Renal pelvis (tissue), 12 donors: ENCODE measurements at places on chromosomes 2 and 18. TPM values are rescaled to one million over a fixed set of nuclear protein-coding genes. Genes with fewer than 3 reads are reported as not detected.
A peak's percentile ranks its signal among the peaks of the same experiment; 100 is the strongest.

DNA sequence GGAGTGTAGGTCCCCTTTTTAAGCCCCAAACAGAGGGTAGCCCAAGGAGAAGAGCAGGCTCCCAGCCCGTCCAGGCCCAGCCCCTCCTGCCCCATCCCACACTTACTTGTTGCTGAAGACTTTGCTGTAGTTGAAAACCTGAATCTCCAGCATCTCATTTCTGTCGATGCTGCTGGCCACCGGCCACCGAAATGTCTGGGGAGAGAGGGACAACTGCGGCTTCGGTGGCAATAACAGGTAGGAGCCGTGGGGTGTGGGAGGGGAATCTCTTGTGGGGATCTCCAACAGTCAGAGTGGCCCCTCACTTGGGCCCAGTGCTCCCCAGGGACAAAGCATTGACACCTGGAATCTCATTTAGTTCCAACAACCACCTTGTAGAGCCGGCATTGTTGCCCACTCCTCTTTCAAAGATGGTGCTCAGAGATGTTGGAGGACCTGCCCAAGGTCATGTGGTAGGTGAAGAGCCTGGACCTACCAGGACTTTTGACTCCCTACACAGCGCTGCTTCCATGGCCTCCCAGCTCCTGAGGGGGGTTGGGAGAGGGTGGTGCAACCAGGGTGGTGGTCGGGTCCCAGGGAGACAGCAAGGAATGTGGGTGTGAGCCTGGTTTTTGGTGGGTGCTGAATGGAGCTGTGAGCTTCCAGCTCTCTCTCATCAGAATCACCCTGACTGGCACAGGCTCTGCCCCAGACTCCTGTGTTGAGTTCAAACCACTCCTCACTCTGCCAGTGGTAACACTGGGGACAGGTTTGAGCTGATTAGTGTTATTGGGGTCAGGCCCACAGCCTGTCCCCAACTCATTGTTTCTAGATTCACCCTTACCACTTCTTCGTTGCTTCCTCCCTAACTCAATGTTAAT, 50.0 kb upstream of the OTOF start:
- no peak for DNase-seq

- no peak for DNase-seq
Observed at GRCh38 chr18:43661570-43661969, 384.3 kb upstream of the SYT4 start.

DNA sequence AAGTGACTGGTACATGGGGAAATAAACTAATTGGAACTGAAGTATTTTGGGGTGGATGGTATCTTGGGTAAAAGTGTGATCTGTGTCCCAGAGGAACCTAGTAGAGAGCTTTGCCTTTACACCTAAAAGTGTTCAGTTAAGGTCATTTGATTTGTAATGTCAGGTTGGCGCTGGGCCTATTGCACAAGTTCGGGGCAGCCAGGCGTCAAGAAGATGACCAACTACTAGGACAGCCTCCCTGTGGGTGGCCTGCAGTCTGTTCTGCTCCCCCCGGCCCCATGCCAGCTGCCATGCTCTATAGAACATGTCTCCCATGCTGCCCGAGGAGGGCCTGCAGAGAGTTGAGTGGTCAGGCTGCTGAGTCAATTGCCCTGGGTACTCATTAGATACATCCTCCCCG, 10.1 kb downstream of the RRM2 start:
- DNase-seq, result no peak

DNA sequence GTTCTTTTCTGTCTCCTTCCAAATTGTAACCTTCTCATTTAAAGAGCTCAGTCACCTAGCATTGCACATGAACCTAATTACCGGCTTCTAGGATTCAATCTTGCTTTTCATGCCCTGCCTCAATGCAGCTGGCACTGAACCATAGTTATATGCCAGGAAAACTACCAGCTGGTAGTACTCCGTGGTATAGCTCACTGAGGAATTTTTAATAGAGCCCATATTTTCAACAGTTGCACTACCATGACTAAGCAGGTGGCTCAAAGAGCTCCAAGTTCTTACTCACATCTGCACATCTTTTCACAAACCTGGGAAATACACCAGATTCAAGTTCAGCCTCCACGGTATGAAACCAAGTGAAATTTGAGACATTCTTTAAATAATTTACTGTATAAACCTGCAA, 363.5 kb downstream of the GRB14 start:
- DNase-seq, result no peak

BCL2 gene
- polyA plus RNA-seq, result 19.8 TPM

DNA sequence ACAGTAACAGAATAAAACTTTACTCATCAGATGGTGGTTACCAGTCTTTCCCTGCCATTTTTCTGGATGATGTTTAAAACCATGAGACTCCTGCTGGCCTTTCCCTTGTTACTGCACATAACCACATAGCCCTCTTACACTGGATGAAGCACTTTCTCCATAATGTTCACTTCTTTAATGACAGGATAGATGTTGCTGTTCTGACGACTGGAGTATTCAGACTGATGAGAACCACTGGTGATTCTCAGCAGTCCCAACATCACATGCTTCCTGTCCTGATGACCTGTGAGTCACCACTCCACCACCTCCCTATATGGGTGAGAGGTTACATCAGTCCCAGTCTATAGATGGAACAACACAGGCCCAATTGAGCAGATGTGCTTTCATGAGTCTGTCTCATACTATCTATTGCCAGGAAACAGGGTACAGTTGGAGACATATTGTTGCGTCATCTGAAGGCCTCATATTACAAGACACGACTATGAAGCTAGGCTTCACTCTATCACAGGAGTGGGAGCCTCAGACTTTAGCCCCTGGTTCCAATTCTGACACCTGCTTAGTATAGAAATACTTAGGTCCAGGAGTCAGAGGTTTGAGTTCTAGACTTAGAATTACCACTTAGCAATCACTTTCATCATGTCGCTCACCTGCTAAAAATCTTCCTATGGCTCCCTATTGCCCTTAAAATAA, 145.7 kb upstream of the KLF7 start:
- DNase-seq, result no peak

GRCh38 chr2:182072861-182073260, 87.2 kb downstream of the PPP1R1C start:
- no peak for DNase-seq

RAX gene
- polyA plus RNA-seq, result not detected

- DNase-seq, result peak; percentile 26
Observed at GRCh38 chr2:233867993-233868532, at the start of gene MSL3B. MSL3B (minus strand) TSS chr2:233868386.

DNA sequence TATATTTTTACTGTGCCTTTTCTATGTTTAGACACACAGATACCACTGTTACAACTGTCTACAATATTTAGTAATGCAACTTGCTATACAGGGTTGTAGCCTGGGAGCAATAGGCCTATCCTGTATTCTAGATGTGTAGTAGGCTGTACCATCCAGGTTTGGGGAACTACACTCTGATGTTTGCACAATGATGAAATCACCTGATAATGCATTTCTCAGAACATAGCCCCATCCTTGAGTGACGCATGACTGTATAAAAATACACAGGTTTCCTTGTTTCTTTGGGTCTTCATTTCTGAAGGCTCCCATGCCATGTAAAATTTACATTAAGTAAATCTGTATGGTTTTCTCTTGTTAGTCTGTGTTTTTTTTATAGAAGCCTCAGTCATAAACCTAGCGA, 270.9 kb upstream of the SKOR2 start:
- DNase-seq, result no peak

DNA sequence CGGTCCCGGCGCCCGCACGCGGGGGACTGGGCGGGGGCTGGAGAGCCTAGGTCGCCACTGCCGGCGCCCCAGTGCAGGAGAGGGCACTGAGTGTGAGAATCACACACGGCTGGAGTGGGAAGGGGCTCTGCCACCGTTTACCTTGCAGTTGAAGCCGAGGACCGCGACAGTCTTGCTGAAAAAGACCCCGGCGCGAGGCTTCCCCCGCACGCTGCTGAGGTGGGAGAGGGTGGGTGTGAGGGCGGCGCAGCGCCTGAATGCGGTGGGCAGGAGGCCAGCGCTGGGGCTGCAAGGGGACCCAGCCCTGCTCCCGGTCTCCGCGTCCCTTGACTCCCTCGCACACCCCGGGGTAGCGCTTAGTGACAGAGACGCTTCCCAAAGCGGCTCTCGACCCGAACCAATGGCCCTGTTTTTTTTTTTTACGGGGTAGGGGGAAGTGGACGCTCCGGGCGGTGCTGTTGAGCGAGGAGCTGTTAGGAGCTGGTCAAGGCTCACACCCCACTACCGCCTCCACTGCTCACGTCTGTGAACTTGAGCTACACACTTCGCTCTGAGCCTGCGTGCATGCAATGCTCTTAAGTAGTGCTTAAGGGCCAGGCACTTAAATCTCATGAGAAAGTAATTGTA, 794 bp downstream of the NOTO start:
- DNase-seq, result no peak

GRCh38 chr2:144989579-144990270, 469.8 kb upstream of the ZEB2 start:
- no peak for DNase-seq

- no peak for DNase-seq
Observed at GRCh38 chr2:3277748-3278520, 99.7 kb downstream of the EIPR1 start.

DNA sequence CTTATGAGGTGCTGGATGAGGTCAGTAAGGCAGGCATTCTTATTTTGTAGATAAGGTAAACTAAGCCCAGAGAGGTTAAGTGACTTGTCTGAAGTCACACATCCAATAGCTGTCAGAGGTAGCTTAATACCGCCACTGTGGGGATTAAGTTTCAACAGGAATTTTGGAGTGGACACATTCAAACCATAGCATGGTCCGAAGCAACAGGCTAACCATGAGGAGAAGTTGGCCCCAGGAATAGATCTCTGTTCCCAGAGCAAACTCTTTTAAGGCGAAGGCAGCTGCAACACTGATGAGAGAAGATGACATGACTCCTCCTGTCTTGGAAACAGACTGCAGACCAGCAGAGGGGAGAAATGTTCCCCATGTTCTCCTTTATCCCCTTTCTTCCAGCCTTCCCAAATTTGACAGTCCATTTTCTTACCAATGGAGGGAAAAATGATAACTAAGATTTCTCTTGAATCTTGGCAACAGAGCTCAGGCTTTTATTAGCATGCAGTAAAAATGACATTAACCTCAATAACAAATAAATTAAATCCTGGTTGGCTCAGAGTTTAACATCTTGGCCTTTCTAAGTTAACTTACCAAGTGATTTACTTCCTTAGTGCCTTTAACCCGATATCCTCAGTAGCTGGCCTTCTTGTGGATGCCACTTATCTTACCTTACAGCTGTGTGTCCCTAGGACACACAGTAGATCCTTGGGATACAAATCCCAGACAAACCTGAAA, 67.9 kb upstream of the STPG4 start:
- no peak for DNase-seq

ADAM23 gene
- 5.1 TPM for polyA plus RNA-seq

- DNase-seq, result no peak
Observed at GRCh38 chr2:236136538-236136937, 31.6 kb downstream of the GBX2 start.

GRCh38 chr2:179602452-179602851, 259.0 kb downstream of the ZNF385B start:
- no peak for DNase-seq

- no peak for DNase-seq
Observed at GRCh38 chr2:17662723-17663122, 90.9 kb downstream of the SMC6 start.

GRCh38 chr2:3602553-3603339, 7.8 kb downstream of the COLEC11 start:
- no peak for DNase-seq

GRCh38 chr2:20626698-20627513, 24.0 kb downstream of the HS1BP3 start:
- no peak for DNase-seq
